ENCODE measurements at places on chromosomes 12 and 14.

- no peak for DNase-seq
Measured at GRCh38 chr12:14664434-14665023, 31.9 kb downstream of the GUCY2C start.

DNA sequence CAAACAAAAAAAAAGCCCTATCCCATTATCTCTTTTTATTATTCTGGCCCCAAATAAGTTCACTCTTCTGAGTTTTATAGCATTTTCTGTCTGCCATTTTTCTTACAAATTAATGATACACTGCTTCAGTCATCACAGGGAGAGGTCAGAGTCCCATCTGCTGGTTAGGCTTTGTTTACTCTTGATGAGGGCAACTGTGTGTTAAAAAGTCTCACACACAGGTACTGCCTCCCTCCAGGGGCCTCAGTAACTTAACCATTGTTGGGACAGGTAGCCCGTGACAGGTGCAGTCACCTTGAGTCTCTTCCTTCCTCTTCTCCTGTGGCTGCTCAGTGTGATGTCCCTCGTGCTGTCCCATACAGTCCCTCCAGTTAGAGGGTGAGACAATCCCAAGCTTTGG lies 45.5 kb upstream of the SEL1L start:
- DNase-seq: no peak

DNA sequence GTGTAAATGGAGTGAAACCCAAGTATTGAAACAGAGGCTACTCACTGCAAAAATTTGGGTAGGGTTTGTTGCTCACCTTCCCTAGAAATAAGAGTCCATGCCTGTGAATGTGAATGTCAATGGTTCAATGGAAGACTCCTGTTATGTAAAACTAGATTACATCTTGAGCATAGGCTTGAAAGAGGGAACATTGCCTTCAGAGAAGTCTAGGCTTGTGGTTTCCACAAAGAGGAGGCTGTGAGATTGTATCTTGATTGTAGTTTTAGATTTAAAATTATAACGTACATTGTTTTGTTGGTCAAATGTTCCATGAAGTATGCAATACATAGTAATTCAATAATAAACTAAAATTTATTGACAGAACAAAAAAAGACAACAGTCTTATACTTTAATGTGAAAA lies 413.7 kb upstream of the RPL10L start:
- DNase-seq: no peak

DNA sequence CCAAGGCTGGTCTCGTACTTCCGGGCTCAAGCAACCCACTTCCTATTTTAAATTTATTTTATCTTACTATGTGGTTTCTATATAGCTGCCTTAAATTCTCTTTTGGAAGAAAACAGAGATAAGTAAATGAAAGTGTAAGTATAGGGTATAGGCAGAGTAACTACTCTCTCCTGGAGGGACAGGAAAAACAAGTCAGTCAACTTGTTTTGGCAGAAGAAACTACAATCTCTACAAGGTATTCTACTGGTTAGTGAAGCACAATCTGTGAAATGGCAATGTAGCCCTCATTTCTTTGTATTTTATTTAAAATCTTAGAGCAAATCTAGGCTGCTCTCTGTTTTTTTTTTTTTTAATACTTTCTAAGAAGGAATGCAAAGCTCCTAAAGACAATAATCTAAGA lies 55.4 kb downstream of the UBR7 start:
- no peak for DNase-seq

All from stimulated activated CD4-positive, alpha-beta T cell treated with anti-CD3 and anti-CD28 coated beads, Interleukin-1b, Interleukin-23, amount 100 ng/mL, for 1 hour (primary cell).